ENCODE measurements at places on chromosomes 11 and 22.

DNA sequence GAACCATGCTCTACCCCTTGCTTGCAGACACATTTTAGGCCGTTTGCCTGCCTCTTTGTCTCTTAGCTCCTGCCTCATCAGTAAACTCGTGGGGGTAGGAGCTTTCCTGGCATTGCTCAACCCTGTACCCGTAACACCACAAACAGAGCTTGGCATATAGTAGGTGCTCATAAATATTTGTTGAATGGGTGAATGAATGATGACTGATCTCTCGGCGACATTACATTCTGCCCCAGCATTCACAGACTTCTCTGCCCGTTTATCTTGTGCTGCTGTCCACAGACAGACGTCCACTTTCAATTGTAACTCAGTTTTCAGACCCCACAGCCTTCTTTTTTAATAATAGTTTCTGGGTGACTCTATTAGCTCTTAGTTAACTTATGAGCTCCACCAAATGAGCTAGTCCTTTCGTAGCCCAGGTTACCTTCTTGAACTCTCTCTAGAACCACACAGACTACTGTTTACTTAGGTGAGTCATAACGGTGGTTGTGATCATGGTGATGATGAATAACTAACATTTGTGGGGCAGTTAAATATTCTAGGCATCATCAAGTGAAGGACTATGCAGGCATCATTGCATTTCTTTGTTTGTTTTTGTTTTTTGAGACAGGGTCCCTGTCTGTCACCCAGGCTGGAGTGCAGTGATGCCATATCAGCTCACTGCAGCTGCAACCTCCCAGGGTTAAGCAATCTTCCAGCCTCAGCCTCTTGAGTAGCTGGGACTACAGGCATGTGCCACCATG is 188.4 kb downstream of the ADAMTS15 start:
- DNase-seq: peak; percentile 84

- peak; percentile 16 for DNase-seq
Measured at GRCh38 chr11:8503910-8504364, 90.1 kb downstream of the STK33 start.

DNA sequence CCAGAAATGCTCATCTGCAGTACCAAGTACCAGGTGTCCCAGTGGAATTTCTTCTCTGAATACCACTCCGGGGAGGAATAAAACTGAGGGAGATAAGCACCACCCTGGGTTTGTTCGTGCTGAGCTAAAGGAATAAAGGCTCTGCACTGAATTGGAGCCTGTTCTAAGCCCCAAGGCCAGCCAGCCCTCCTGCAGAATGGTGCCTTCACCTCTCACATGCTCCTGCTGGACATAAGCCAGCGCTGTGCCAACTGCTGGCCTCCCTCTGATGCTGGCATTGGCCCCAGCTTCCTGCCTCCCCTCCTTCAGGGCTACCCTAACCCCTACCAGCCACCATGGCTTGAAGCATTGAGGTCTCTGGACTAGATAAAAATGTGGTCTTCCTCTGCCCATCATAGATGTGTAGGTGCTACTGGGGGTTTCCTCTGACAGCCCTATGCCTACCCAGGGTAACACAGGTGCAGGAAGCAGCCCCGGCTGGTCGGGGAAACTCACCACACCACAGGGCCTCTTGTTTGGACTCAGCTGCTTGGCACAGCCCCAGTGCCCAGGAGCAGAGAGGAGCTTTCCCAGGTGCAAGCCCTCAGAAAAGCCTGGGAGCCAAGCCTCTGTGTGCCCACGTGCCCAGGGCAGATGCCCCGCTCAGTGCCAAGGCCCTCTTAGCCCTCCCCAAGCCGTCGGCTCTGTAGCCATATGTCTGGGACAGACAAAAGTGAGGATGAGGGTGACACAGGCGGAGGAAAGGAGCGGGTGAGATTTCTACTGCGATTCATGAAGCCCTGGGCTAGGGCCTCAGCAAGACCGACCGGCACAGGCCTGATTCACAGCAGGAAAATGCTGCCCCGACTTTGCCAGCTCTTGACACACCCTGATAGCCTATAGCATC is 34.1 kb upstream of the JAM3 start:
- DNase-seq: peak; percentile 92

DNA sequence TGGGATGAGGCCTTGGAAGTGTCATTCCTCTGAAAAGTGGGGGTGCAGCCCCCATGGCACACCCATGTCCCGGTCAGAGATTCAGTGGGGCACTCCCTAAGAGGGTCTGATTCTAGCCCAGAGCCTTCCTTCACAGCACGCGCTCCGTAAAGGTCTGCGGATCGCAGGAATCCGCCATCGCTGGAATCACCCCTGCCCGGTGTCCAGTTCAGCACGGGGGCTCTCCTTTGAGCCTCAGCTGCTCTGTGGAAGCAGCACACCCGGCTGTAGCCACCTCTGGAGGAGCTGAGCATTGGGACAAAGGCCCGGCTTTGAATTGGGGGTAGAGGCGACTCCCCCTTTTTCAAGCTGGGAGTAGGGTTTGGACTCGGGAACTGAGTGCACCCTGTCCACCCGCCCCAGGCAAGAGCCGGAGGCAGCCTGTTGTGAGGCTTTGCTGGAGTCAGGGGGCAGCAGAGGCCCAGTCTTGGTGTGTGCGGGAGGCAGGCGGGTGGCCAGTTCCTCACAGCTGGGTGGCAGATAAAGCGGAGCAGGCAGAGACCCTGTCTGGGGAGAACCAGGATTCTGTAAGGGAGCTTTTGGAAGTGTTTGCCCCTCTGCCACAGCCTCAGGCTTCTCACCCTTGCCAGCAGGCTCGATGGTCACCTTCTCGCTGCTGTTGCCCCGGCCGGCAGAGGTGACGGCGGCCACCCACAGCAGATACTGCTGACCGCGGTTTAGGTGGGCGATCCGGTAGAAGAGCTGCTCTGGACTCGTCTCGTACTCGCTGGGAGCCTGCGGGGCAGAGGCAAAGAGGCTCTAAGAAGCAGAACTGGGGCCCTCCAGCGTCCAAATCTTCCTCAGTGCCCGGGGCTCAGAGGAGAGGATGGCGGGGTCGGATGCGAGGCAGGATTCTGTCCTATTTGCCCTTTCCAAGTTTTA is 115.9 kb downstream of the CEP164 start:
- peak; percentile 21 for DNase-seq

DNA sequence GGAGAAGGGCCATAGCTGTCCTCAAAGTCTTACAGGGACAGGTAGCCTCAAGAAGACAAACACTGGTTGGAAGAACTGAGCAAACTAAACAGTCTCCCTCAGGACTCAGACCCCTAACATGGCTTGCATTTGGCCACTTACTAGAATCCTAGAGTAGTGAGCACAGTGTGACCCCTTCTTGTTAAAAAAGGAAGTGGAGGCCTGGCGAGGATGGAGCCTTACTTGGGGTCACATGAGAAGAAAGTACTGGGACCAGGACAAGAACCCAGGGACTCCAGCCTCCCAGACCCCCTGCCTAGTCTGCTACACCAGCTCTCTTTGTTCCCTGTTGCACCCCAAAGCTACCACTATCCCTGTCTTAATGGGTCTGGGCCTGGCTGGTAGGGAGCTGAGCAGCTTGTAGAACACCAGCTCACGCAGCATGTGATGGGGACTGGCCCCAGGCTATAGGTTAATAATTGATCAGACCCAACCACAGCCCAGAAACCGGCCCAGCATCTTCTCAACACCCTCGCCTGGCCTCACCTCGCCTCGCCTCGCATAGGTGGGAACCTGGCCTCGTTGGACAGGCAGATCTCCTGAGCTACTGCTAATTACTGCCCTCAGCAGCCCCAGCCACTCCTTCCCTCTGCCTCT is 17.6 kb downstream of the DGAT2 start:
- no peak for DNase-seq

DNA sequence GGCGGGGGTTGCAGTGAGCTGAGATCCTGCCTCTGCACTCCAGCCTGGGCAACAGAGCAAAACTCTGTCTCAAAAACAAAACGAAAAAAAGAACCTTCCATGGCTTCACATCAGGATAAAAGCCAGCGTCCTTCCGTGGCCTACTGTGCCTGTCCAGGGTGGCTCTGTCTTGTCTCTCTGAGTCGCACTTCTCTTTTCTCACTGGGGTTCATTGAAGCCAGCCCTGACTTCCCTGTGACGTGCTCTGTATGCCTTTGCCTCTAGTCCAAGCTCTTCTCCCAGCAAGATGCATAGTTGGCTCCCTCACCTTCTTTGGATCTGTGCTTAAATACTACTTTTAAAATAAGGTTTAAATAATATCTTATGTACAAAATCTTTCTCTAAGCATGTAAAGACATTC is 11.6 kb downstream of the ATXN10 start:
- no peak for DNase-seq

GRCh38 chr11:64831411-64831891 is 13.0 kb downstream of the CDC42BPG start:
- no peak for DNase-seq

DNA sequence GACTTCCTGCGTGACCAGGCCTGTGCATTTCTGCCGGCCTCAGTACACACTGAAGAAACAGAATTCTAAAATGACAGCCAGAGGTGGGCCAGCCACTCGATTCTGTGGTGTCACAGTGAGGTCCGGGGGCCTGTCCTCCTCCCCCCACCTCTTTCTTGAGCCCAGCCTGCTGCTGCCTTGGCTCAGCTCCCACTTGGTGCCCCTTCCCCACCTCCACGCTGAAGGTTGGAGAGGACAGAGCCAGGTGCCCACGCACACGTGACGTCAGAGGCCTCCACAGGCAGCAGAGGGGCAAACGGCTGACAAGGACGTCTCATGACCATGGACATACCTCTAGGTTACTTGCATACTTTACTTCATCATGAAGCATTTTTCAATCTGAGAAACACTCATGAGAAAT is 78.0 kb upstream of the SHANK2 start:
- no peak for DNase-seq

- no peak for DNase-seq
Measured at GRCh38 chr11:10998674-10999073, 140.8 kb upstream of the ZBED5 start.

GRCh38 chr11:117152066-117152465 is 8.0 kb downstream of the PAFAH1B2 start:
- DNase-seq: no peak

- DNase-seq: no peak
Measured at GRCh38 chr11:122207505-122207904, 91.5 kb upstream of the BLID start.

GRCh38 chr11:27354359-27354965 is 8.6 kb downstream of the CCDC34 start:
- DNase-seq: no peak

GRCh38 chr22:28915969-28916368 is 32.6 kb downstream of the ZNRF3 start:
- DNase-seq: no peak

DNA sequence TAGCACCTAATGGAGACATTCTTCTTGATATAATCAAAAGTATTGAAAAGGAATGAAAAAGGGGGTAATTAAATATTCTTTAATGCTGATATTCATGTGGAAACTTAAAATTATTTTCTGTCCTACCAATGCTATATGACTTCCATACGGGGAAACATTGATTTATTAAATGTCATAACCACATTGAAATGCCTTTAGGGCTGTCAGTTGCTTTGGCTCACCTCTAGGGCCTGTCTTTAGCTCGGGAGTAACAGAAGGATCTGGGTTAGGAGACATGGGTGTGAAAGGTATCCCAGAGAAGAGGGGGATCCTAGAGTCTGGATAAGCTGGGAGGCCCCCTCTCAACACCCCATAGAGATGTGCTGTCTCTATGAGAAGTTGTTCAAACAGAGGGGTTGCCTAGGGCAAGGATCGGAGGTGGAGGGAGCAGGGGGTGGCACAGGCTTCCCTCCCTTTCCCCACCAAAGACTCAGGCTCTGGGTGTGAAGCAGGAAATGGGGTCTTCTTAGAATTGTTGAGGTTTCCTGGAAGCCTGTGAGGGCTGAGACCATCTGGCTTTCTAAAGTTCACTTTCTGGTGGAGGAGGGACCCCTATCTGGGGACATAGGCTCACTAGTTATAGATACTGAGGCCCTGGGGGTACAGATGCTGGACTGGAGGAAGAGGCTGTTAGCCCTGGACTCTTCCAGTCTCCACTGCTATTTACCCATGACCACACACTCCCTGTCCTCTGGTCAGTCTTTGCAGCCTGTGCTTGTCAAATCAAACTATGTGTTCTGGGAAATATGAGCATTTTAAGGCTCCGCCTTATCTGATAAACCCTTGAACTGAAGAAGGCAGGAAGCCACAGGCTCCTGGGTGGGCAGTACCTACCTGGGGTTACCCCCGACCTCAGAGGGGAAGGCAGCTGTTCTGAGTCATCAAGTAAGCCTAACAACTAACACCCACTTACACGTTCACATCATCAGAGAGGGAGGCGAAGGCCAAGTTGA is 55.8 kb upstream of the RRAS2 start:
- no peak for DNase-seq

DNA sequence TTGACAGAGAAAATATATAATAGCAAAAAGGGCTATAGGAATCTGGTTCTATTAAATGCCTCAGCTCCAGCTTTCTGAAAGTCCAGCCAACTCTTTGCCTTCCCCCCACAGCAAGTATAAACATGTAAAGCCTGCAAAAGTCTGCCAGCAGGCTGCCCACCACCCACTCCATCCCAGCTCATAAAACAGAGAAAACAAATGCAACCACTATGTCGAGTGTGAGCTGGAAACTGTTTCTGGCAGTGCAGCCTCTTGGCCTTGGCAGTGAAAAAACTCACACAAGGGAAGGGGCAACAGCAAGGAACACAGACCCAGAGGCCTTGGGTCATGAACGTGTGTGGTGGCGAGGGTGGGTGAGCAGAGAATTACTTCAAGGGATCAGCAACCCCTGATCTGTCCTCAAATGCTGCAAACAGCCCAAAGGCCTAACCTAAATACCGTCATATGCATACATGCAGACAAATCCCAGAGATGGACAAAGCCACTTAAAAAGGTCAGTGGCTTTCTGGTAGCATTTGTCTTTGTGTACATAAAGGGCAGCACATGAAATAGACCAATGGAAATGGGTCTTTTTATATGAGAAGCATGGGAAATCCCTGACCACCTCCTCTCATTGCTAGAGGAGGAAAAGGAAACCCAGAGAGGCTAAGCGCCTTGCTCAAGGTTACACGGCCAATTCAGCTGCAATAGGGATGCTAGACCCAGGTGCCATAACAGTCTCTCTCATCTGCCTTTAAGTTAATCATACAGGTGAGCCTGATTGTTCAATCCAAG is 74.8 kb downstream of the NAT10 start:
- no peak for DNase-seq

DNA sequence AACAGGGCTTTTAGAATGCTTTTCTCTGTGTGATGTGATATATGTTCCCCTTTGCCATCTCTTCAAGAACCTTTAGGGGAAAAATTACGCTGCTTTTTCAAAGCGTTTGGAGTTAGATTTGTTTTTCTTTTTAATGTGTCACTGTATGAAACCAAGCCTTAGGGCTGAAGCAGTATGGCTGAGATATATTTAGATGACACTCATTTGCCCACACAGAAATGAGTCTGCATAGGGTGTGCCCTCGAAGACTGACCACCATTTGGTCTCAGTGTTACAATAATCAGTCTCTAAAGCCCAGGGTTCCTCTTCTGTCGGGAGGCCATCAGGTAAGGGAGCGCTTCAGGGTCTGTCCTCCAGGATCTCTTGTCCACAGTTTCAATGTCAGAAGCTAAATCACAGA is 213.0 kb upstream of the NCAM1 start:
- DNase-seq: no peak

GRCh38 chr22:26565181-26565580 is 24.8 kb downstream of the TPST2 start:
- DNase-seq: no peak

Measured in NCI-H2029 treated with DMSO at 0.1 percent for 48 hours (cell line).